Posterior cingulate gyrus (tissue), 11 donors: ENCODE measurements at places on chromosomes 5 and 9.

- no peak for DNase-seq
These were observed 35.0 kb upstream of the DMRT1 start for GRCh38 chr9:806285-807156.

DNA sequence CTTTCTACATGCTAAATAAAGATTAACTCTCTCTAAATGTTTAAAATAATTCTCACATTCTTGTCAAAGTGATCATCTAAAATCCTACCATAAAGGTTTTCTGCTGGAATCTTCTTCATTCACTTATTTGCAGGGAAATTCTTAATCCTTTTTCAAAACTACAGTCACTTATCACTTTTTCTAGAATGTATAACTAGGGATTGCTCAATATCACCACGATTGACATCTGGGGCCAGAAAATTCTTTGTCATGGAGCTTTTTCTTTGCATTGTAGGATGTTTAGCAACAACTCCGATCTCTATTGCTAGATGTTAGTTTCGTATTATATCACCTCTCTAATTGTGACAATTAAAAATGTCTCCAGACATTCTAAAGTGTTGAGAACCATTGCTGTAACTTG, 344.9 kb upstream of the PIK3R1 start:
- DNase-seq: no peak

- no peak for DNase-seq
These were observed 133.3 kb downstream of the CDK5RAP2 start for GRCh38 chr9:120446671-120447070.

DNA sequence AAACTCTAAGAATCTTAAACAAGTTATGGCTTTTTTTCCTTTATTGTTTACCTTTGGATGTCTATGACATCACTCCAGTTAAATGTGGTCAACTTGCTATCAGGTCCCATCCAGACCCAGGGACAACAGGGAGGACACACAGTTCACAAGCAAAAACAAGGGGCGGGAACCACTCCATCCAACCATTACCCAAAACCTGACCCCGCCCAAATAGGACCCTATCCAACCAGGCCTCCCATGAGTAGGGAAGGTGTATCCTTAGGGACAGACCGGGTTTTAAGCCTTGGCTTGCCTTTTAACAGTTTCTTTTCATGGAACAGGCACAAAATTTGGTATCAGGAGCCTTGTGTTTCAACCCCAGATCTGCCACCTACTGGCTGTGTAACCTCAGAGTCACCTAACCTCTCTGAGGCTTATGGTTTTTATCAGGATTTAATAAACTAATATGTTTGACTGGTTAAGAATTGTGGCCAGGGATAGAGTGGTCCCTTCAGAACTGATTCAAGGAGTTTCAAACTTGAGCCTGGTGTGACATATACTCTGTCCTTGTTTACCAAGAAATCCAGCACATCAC, 127.7 kb upstream of the RAD23B start:
- DNase-seq: no peak

DNA sequence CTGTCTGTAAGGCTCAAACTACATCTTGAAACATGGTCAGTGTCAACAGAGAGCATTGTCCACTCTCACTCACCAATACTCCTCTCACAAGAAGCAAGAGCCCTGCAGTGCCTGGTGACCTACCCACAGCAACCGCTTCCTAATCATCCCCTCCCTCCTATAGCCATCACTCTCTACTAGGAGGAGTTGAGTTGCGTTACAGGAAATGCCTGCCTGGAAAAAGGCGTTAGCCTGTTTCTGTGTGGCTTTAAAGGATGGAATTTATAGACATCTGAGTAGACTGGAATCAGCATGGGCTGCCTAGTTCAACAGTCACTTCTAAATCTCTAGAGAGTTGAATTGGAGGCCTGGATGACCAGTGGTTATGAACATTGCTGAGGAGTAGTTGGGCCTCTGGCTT, 108.3 kb upstream of the FER start:
- DNase-seq: no peak

DNA sequence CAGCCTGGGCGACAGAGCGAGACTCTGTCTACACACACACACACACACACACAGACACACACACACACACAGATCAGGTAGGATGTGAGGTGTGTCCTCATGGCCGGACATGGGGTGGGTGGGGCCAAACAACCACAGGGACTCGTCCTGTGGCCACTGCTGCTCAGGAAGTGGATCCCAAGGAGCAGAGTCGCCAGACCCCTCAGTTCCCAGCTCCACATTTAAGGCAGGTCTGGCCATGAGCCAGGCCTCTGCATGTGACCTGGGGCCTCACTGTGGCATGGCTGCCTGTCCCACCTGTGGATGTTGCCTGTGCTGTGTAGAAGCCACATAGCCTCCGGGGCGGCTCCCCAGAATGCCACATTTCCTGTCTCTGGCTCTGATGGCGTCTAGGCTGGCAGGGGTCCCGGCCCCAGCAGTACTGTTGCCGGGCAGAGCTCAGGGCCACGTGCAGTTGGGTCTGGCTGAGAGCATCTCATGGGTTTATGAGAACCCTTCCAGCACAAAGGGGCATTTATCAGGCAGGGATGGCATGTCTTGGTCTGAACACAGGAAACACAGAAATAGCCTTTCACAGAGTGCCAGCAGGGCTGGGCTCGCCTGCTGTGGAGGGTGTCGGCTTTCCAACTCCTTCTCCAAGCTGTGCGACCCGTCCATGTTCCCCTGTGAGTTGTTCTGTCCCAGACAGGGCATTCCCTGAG, 9.9 kb upstream of the NINJ1 start:
- DNase-seq: peak; percentile 86
